ENCODE measurements at places on chromosomes 4 and X.

GRCh38 chrX:3550160-3550751 lies 163.2 kb downstream of the PRKX start:
- no peaks in the 10 kb centered on the region for H3K27me3 ChIP-seq
- H3K27ac ChIP-seq = no peak overlapping the region
- peak; percentile 63 for DNase-seq

- H3K36me3 ChIP-seq = no peaks in the 10 kb centered on the region
- H3K4me3 ChIP-seq = no peak overlapping the region
- no peaks in the 10 kb centered on the region for H3K27me3 ChIP-seq
Measured at GRCh38 chr4:139963708-139964107, 190.3 kb downstream of the MAML3 start.

DNA sequence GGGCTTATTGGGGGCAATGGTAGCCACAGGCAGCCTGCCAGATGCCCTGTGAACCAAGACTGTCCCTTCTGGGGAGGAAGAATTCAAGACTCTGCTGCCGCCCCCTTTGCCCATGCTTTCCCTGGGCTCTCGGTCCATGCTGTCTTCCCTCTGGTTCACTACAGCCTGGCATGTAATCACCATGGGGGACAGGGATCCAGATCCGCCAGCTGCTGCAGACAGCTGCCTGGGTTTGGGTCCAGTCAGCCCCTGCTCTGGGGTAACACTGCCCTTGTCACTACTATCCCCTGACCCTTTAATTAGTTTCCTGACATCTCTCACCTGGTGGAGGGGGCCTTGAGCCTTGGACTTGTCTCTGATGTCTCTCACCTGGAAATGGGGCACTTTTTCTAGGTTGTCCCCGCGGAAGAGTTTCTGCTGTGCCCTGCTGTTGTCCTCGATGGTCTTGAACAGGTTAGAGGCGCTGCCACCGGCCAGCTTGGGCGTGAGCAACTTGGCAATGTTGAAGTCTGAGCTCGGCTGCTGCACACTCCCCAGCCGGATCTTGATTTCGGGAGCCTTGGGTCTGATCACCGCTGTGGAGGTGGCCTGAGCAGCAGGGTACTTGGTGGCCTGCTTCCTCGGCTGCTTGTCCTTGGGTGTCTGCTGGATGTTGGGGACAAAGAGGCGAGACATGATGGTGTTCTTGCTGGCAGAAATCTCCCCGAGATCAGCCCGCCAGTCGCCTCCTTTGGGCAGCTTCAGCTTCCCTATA lies 6.4 kb downstream of the C4orf54 start:
- H3K36me3 ChIP-seq = no peaks in the 10 kb centered on the region
- no peak overlapping the region for H3K4me3 ChIP-seq
- no peak for DNase-seq
- H3K4me1 ChIP-seq = no peaks in the 10 kb centered on the region
- no peak overlapping the region for H3K27ac ChIP-seq
- no peaks in the 10 kb centered on the region for H3K27me3 ChIP-seq

- peaks cover 32% of the 10 kb centered on the region for H3K36me3 ChIP-seq
- H3K4me3 ChIP-seq = no peak overlapping the region
- no peak for DNase-seq
- H3K27ac ChIP-seq = no peak overlapping the region
- H3K27me3 ChIP-seq = no peaks in the 10 kb centered on the region
- no peaks in the 10 kb centered on the region for H3K4me1 ChIP-seq
Measured at GRCh38 chr4:73053974-73054480, 15.5 kb downstream of the COX18 start.

GRCh38 chrX:77788050-77788449 lies 2.0 kb upstream of the ATRX start:
- H3K36me3 ChIP-seq = no peaks in the 10 kb centered on the region
- no peaks in the 10 kb centered on the region for H3K27me3 ChIP-seq
- no peak overlapping the region for H3K27ac ChIP-seq
- no peak for DNase-seq

- no peak overlapping the region for H3K4me3 ChIP-seq
- peak; percentile 22 for DNase-seq
- no peak overlapping the region for H3K27ac ChIP-seq
- no peaks in the 10 kb centered on the region for H3K36me3 ChIP-seq
- no peaks in the 10 kb centered on the region for H3K27me3 ChIP-seq
Measured at GRCh38 chrX:46770817-46771163, 11.9 kb upstream of the SLC9A7 start.

- no peak for DNase-seq
- no peaks in the 10 kb centered on the region for H3K27me3 ChIP-seq
- H3K36me3 ChIP-seq = no peaks in the 10 kb centered on the region
- no peak overlapping the region for H3K27ac ChIP-seq
Measured at GRCh38 chrX:17824980-17825379, 36.1 kb downstream of the RAI2 start.

GRCh38 chr4:104589264-104589868 lies 94.7 kb upstream of the CXXC4 start:
- no peaks in the 10 kb centered on the region for H3K36me3 ChIP-seq
- H3K27ac ChIP-seq = no peak overlapping the region
- DNase-seq = no peak
- no peaks in the 10 kb centered on the region for H3K27me3 ChIP-seq
- H3K4me1 ChIP-seq = peaks cover 12% of the 10 kb centered on the region
- no peak overlapping the region for H3K4me3 ChIP-seq

- H3K4me1 ChIP-seq = no peaks in the 10 kb centered on the region
- H3K27ac ChIP-seq = peak overlapping the region; percentile 70
- peaks cover 9% of the 10 kb centered on the region for H3K36me3 ChIP-seq
- no peak for DNase-seq
- H3K4me3 ChIP-seq = no peak overlapping the region
Measured at GRCh38 chr4:153629776-153630175, 54.3 kb upstream of the TLR2 start.

- DNase-seq = no peak
- no peaks in the 10 kb centered on the region for H3K27me3 ChIP-seq
- no peaks in the 10 kb centered on the region for H3K4me1 ChIP-seq
- no peak overlapping the region for H3K4me3 ChIP-seq
- no peaks in the 10 kb centered on the region for H3K36me3 ChIP-seq
- H3K27ac ChIP-seq = no peak overlapping the region
Measured at GRCh38 chr4:16767861-16768260, 130.6 kb downstream of the LDB2 start.

DNA sequence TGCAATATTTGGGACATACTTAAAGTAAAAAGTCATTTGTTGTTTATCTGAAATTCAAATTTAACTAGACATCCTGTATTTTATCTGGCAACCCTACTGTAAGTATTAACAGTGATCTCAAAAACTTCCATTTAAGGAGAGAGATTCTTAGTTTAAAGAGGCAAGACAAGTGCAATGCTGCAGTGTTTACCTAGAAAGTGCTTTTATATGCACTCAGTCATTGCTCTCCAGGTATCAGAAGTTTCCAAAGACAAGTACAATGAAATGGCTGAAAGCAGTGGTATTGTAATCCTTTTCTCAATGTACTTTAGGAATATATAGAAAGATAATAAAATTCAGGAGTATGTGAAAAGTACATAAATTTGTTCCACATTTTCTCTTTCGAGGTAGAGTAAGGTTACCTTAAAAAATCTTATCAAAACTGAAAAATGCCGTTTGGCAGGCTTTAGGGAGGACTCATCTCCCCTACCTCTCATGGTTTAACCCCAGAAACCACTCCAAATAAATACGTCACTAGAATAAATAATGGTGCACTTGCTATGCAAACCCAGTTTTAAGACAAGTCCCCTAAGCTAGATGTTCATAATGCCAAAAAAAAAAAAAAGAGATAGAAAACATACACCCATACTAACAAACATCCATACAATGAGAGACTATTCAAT lies 45.7 kb downstream of the ELF2 start:
- H3K4me3 ChIP-seq = no peak overlapping the region
- peaks cover 57% of the 10 kb centered on the region for H3K36me3 ChIP-seq
- no peaks in the 10 kb centered on the region for H3K4me1 ChIP-seq
- no peaks in the 10 kb centered on the region for H3K27me3 ChIP-seq
- H3K27ac ChIP-seq = no peak overlapping the region

DNA sequence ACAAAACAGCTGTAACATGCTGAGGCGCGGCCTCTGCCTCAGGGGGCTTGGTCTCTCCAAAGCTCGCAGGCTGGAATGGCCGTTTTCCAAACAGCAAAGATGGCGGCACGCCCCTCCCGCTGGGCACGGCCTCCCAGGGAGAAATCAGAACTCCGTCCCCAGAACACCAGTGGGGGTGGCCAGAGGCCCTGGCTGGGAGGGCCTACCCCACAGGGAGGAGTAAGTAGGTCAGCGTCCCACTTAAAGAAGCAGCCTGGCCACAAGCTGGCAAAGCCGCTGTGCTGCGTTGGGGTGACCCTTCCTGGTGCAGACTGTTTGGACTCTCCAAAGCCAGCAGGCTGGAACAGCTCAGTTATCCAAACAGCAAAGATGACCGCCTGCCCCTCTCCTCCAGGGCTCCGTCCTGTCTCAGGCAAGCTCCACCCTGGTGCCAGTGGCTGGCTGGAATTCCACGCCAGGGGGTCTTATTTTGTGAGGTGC lies 862.8 kb downstream of the TRIML1 start:
- no peaks in the 10 kb centered on the region for H3K27me3 ChIP-seq
- H3K4me1 ChIP-seq = no peaks in the 10 kb centered on the region
- no peak overlapping the region for H3K4me3 ChIP-seq
- no peak for DNase-seq

DNA sequence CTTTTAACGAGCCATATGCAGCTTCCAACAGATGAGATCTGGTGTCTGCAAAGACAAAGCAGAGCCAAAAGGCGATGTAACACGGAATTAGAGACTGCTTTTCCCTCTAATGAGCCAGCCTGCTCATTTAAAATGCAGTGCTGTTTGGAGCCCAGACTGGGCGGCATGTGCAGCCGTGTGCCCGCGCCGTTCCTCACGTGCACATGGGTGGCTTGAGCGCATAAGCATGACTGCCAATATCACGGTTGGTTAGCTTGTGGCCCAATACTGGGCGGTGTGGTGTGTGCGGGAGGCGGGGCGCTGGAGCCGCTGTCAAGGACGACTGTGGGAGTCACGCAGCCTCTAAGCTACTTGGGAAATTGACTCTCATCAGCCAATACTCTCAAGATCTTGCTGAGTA lies 87.0 kb upstream of the SCOC start:
- no peak for DNase-seq
- no peak overlapping the region for H3K27ac ChIP-seq
- no peaks in the 10 kb centered on the region for H3K27me3 ChIP-seq
- no peaks in the 10 kb centered on the region for H3K4me1 ChIP-seq
- no peak overlapping the region for H3K4me3 ChIP-seq

DNA sequence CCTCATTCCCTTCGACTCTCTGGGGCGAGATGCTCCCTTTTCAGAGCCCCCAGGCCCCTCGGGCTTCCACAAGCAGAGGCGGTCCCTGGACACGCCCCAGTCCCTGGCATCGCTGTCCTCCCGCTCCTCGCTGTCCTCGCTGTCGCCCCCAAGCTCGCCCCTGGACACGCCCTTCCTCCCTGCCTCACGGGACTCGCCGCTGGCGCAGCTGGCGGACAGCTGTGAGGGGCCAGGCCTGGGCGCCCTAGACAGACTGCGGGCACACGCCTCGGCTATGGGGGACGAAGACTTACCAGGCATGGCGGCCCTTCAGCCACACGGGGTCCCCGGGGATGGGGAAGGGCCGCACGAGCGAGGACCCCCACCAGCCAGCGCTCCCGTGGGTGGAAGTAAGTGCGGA lies 39.5 kb upstream of the CLCN4 start:
- H3K27me3 ChIP-seq = no peaks in the 10 kb centered on the region
- H3K36me3 ChIP-seq = peaks cover 29% of the 10 kb centered on the region
- no peak overlapping the region for H3K27ac ChIP-seq
- no peak for DNase-seq
- H3K4me3 ChIP-seq = no peak overlapping the region

Data from endodermal cell (in vitro differentiated cells).